NCI-H1105 treated with DMSO at 0.1 percent for 48 hours (cell line): ENCODE measurements at places on chromosomes 2 and 18.
A peak's percentile ranks its signal among the peaks of the same experiment; 100 is the strongest.

GRCh38 chr2:26529406-26530239, 51.7 kb upstream of the OTOF start:
- DNase-seq, result no peak

GRCh38 chr2:134823431-134823830, 15.0 kb upstream of the ACMSD start:
- no peak for DNase-seq

- DNase-seq, result no peak
Measured at GRCh38 chr2:177628831-177629230, 236.3 kb downstream of the AGPS start.

DNA sequence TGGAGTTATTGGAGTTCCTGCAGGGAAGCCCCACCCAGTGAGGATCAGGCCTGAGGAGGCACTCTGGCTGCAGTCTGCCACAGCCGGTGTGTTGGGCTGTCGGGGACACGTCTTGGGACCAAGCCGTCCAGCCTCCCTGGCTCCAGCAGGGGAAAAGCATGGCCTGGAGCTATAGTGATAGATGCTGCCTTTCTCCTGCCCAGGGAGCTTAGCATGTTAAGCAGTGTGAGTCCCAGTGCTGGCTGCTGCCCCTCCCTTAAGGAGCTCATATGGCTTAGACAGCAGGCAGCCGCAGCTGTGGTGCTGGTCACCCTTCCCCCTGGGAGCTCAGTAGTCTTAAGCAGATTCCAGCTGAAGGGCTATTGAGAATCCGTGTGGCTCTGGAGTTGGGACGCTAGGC, 78.9 kb downstream of the CERS6 start:
- no peak for DNase-seq

- DNase-seq, result no peak
Measured at GRCh38 chr2:99974275-99974674, 168.1 kb downstream of the AFF3 start.

- DNase-seq, result no peak
Measured at GRCh38 chr2:137367361-137367760, 596.9 kb upstream of the HNMT start.

GRCh38 chr2:88693911-88694414, 2.5 kb downstream of the RPIA start:
- no peak for DNase-seq

GRCh38 chr2:201118961-201119854, 3.2 kb downstream of the CFLAR start:
- peak; percentile 68 for DNase-seq

DNA sequence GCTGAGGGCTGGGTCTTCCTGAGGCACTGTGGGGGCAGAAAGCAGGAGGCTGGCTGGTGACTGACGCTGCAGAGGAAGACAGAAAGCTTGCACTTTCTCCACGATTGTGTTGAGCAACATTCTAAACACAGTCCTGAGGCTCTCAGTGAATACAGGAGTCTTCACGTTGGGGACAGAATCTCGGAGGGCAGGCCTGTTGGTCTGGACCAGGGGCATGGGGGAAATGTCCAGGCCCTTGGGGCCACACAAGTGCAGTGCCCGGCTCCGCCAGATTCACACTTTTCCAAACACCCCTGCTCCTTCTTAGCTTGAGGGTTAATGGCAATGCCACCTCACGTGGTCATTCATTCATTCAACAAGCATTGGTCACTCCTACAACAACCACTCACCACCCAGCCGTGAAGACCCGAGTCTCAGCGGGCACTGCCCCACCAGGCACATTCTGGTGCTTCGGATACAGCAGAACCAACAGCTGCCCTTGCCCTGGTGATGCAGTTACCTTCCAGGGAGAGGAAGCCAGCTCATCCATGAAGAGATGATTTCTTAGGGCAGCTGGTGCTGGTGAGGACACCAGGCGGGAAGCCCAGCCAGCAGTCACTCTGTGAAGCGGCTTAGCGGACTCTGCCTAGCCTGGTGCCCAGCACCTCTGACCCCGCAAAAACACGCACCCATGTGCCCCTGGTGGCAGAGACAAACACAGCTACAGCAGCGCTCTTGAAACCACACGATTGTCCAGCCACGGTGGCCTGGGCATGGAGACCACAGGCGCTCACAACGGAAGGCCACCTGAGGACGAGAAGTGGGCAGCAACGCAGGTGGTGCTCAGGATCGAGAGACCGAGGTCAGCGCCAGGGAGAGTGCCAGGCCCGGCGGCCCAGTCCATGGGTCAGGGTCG, 10.9 kb upstream of the GPC1 start:
- no peak for DNase-seq

DNA sequence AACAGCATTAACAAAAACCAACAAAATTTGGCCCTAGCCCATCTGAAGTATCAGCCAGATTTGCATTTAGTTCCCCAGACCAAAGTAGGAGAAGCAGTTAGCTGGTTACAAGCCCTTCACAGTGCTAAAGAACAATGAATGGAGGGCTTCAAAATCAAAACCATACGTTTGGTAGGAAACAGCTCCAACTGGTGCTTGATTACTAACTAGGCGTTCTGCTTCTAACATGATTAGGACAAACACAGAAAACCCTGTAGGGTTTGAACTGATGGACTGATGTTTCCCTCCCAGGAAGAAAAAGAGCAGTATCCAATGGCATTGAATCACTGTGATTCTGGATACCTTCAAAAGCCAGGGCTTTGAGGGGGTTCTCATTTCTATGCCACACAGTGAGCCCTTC, 20.5 kb upstream of the STAT4 start:
- no peak for DNase-seq

- DNase-seq, result peak; percentile 32
Measured at GRCh38 chr2:105746177-105747080, 1.7 kb downstream of the NCK2 start.

- no peak for DNase-seq
Measured at GRCh38 chr18:31792580-31792911, 31.9 kb upstream of the SLC25A52 start.

- no peak for DNase-seq
Measured at GRCh38 chr18:39764873-39765272, 2190.2 kb upstream of the PIK3C3 start.

DNA sequence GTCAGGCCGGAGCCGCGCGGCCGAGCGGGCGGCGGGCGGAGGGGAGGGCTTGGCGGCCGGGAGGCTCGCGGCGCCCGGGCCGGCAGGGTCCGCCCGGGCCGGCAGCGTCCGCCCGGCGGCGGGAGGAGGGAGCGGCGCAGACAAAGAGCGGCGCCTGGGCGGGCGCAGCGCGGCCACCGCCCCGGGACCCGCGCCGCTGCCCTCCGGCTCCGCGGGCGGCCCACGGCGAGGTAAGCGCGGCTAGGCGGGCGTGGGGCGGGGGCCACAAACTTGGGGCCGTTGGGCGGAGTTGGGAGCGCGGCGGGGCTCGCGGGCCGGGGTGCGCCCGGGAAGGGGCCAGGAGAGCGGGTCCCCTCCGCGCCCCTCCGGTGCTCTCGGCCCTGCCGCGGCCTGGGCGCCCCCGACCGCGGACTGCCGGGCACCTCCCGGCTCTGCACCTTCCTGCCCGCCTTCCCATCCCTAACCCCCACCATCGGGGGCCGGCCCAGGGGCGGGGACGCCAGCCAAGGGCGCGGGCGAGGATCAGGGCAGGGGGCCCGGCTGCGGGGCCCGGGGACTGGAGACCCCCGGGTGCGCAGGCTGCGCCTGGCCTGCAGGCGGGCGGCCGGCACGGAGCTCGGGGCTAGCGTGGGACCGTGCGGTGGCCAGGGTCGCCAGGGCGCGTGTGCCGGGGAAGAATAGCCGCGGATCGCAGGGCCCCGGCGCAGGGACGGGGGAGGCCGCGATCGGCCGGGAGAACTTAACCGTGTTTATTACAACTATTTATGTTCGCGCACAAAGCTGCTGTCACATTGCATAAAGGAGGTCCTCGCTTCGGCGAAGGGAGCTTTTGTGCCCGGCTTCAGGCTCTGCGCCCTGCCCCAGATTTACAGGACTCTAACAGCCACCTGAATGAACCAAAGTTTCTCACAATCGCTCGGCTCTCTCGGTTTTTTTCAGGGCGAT, at the start of gene NCK2:
Gene NCK2 (plus strand): TSS at position 4 of the 945 bp plus-strand sequence. CDS start 110,152 bp downstream, outside the sequence.
- peak; percentile 22 for DNase-seq

DNA sequence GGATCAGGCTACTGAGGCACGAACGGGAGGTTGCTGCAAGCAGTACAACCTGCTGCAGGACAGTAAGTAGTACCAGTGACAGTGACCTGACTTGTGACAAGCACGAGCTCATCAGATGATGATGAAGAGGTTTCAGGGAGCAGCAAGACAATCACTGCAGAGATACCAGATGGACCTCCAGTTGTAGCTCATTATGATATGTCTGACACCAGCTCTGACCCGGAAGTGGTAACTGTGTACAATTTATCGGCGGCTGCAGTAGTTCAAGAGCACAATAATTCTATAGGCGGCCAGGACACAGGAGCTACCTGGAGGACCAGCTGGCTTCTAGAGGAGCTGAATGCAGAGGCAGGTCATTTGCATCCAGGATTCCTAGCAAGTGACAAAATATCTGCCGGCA, 64.0 kb upstream of the GULP1 start:
- DNase-seq, result no peak

DNA sequence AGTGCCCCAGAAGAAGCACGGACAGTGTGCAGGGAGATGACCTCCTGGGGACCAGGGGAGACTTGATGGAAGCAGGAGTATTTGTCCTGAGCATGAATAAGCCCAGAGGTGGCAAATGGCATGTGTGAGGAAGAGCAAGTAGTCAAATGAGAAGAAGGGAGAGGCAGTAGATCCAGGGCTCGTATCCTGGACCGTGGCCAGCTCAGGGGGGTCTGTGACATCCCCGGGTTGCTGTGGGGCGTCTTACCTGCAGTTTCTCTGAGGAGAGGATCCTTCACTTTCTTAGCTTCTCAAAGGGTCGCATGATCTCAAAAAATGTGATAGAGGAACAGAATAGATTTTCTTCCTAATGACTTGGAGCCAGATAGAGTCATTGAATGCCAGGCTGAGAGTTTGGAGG, 57.0 kb upstream of the FOSL2 start:
- no peak for DNase-seq

DNA sequence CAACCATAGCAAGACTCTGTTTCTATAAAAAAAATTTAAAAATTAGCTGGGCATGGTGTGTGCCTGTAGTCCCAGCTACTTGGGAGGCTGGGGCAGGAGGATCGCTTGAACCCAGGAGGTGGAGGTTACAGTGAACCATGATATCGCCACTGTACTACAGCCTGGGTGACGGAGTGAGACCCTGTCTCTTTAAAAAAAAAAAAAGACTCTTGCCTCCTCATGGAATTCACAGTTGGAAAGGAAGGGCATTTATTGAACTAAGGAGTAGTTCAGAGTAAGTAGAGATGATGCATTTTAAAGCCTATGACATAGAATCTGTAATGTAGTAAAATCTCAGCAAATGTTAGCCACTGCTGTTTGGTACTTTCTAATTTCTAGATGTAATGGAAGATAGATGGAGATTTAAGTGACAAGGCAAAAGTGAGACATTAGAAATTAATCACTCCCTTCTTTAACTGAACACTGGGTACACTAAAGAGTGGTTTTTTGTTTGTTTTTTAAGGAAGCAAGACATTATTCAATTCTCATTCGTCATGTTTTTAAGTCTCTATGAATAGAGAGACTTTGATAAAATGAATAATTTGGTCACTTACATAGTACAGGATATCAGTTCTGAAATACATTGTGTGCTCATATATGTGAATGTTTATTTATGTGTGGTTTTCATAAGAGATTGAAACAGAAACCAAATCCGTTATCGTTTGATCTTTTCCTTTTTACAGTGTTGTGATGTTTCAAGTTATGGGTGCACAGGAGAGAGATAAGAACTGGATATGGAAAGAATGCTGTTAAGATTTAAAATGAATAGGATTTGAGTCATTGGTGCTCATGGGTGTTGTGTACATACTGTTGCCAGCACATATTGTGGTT, 186.1 kb upstream of the STON1 start:
- DNase-seq, result no peak

GRCh38 chr2:220277445-220277975, 650.1 kb downstream of the SLC4A3 start:
- no peak for DNase-seq

DNA sequence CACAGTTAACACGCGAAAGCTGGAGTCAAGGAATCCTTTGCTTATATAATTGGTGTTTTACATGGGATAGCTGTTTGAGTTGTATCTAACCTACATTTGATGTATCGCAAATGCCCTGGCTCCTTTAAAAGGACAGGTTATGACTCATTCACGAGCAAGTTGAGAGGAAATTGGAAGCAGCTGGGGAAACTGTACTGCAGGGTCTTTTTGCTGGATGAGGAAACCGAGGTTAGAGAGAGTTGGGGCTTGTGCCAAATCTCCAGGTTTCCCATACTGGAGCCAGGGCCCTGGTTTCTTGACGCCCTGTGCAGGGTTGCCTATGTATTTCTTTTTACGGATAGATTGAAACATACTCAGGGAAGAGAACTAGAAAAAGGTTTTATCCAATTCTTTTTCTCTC, 60.0 kb upstream of the SPTBN1 start:
- DNase-seq, result no peak

- DNase-seq, result no peak
Measured at GRCh38 chr2:177711483-177712265, 319.1 kb downstream of the AGPS start.

- DNase-seq, result no peak
Measured at GRCh38 chr2:238294393-238295143, 6.2 kb upstream of the PER2 start.

DNA sequence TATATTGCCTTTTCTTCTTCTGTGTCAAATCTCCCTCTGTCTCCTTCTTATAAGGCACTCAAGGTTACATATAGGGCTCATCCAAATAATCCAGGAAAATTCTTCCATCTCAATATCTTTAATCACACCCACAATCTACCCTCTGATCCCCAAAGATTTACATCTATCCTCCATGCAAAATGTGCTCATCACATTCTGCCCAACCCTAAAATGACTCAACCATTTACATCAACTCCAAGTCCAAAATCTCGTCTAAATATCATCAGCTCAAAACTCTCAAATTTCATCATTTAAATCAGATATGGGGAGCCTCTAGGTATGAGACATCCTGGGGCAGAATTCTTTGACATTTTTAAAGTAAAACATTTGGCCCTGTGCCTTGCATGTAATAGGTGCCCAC, 1349.8 kb downstream of the SUCLG1 start:
- no peak for DNase-seq

DNA sequence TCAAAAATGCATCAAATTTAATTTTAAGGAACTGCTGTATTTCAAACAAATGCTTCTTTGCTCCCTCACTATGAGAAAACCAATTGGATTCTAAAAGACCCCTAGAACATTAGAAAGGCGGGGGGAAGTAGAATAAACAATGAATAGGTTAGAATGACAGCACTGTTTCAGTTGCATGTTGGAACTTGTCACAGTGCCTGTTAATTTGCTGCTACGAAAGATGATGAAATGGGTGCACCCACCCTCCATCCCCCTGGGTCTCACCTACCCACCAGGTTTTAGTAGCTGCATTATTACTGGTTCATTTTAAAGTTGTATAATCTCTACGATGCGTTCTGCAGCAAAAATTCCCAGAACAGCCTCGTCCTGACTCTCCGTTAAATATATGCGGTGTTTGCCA, 193.0 kb upstream of the COPS8 start:
- peak; percentile 55 for DNase-seq
